Activated CD4-positive, alpha-beta T cell treated with anti-CD3 and anti-CD28 coated beads, Interleukin-10, Interleukin-2, amounts not matched to agents 100 ng/mL and 50 ng/mL, durations not matched to agents 16 hours and 8 hours (primary cell): ENCODE measurements at places on chromosomes 6 and 20.

DNA sequence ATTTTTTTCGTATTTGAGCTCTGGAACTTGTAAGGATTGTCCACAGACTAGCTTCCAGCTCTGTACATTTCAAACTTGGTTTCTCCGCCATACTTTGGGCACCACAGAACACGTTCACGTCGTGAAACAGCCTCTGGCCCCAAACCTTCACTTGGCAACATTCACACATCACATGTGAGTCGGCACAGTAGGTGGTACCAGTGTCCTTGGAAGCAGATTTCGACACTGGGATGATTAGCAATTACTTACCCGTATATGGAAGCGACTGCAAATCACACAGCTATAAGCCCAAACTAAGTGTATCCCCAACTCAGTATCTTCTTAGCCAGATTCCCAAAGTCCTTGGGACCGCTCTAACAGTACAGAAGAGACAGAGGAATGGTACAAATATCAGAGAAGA is 60.2 kb downstream of the MAFB start:
- DNase-seq: no peak

DNA sequence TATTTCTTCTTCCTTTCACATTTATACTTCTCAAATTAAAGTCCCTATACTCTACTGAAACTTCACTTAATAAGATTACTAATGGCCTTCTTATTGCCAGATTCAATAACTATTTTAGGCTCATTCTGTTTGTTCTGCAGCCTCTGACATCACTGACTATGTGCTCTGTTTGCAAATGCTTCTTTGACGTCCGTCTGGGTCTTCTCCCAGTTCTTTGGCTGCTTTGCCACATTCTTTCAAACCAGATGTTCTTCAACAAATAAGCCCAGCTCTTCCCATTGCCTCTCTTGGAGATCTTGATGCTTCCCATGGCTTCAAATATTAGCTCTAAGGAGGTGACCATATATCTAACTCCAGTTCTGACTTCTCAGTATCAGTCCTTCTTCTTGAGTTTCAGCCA is 117.4 kb downstream of the BTBD9 start:
- no peak for DNase-seq

- DNase-seq: no peak
Observed at GRCh38 chr20:13442986-13443385, 195.7 kb downstream of the TASP1 start.

DNA sequence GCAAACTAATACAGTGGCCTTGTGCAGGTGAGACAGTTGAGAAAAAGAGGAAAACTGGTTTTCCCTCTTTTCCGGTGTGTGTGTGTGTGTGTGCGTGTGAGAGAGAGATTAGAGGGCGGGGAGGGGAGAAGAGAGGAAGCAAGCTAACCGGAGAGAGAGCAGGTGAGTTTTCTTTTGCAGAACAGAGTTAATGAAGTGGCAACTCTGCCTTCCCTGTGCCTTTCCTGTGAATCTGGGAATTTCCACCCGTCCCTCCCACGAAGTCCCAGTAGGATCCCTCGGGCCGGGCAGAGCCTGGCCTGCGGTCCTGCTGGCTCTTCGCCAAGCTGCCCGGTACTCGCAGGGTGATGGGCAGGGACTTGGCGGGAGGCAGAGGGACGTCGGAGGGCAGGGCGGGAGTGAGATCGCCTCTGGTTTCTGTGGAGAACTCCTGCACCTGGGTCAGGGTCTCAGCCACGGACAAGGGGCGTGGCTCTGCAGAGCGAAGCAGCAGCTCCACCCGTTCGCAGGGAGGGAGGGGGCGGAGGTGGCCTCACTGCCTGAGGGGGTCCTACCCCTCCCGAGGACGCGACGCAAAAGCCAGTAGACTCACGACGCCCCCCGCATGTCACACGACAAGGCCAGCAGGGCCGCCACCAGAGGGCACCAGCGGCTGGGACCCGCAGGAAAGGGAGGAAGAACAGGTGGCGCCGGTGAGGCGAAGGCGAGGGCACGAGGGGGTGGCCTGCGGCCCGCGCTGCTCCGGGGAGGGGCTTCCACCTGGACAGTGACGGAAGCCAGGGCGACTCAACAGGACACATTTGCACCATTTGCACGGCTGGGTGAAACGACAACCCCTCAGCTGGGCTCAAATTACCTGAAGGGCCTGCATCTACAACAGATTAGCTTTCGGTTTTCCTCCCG is 51.2 kb upstream of the RNF182 start:
- DNase-seq: peak; percentile 71

DNA sequence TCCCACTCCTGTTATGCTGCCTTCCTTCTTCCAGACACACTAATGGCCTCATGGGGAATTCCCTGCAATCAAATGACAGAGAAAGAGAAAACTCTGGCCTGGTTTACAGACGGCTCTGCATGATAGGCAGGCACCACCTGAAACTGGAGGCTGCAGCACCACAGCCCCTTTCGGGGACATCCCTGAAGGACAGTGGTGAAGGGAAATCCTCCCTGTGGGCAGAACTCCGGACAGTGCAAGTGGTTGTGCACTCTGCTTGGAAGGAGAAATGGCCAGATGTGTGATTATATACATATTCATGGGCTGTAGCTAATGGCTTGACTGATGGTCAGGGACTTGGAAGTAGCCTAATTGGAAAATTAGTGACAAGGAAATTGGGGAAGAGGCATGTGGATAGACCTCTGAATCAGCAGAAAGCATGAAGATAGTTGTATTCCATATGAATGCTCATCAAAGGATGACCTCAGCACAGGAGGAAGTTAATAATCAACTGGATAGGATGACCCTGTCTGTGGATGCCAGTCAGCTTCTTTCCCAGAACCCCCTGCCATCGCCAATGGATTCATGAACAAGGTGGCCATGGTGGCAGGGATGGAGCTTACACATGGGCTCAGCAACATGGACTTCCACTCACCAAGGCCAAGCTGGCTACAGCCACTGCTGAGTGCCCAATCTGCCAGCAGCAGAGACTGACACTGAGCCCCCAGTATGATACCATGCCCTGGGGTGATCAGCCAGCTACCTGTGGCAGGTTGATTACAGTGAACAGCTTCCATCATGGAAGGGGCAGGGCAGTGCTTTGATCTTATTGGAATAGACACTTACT is 44.5 kb upstream of the VSX1 start:
- DNase-seq: no peak

- no peak for DNase-seq
Observed at GRCh38 chr20:31390490-31390889, at the start of gene DEFB119. Gene DEFB119, minus strand, starts transcription at chr20:31390590. Its CDS starts 107 bp downstream, at chr20:31390483.

GRCh38 chr6:111256646-111257045 is 169.3 kb downstream of the SLC16A10 start:
- DNase-seq: no peak
